Urinary bladder (tissue), 4 donors: ENCODE measurements at places on chromosomes 13 and 19. TPM values are rescaled to one million over a fixed set of nuclear protein-coding genes. Genes with fewer than 3 reads are reported as not detected.

Gene PSG2
- total RNA-seq: not detected

Gene WDR62
- total RNA-seq: 2.3 TPM

Gene KANK3
- total RNA-seq: 8.1 TPM

Gene FCGBP
- 7.7 TPM for total RNA-seq

Gene USHBP1
- 6.0 TPM for total RNA-seq

Gene TEAD2
- 21.1 TPM for total RNA-seq

Gene NOP53
- total RNA-seq: 51.2 TPM

Gene SYNE4
- total RNA-seq: 0.58 TPM

Gene ZNF773
- 13.4 TPM for total RNA-seq

Gene TBXA2R
- total RNA-seq: 1.4 TPM

DNA sequence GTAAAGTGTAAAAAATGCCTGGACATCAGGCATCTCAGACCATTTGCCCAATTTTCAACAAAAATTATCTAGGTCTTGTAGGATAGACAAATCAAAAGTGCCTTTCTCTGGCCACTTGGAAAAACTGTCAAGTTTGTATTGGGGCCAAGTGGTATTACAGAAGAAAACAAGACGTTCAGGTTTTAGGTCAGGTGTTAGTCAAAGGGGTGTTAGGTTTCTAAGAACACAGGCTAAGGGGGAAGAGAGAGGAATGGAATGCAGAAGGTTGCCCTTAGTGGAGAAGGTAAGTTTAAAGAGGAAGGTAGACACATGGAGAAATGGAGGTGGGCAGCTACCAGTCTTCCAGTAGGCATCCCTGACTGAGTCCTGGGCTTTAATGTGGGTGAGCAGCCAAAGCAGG is 19.9 kb upstream of the ZNF561 start:
- DNase-seq: no peak

DNA sequence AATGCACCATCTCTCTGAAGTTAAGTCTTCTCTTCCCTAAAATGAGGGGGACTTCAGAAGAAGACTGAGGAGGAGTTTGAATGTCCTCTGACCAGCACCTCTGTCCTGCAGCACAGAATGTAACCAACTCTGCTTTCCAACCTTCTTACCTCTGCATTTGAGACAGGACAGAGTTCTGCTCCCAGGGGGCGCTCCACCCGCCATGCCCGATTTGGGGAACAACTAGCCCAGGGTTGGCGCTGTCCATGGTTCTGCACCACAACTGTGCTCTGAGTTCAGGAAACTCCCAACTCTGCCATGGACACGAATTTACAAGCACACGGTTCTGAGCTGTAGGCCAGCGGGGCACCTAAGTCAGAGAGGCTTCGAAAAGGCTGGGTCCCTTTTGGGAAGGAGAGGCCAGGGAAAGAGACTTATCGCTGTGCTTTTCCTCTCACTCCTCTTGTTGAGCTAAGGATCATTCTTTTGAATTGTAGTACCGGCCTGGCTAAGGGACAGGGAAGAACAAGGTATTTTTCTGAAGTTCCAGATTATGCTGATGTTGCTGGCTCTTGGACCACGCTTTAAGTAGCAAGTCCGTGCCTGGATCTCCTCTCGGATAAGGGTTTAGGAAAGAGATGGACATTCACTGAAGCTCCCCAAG is 22.2 kb downstream of the SIGLEC5 start:
- DNase-seq: no peak

DNA sequence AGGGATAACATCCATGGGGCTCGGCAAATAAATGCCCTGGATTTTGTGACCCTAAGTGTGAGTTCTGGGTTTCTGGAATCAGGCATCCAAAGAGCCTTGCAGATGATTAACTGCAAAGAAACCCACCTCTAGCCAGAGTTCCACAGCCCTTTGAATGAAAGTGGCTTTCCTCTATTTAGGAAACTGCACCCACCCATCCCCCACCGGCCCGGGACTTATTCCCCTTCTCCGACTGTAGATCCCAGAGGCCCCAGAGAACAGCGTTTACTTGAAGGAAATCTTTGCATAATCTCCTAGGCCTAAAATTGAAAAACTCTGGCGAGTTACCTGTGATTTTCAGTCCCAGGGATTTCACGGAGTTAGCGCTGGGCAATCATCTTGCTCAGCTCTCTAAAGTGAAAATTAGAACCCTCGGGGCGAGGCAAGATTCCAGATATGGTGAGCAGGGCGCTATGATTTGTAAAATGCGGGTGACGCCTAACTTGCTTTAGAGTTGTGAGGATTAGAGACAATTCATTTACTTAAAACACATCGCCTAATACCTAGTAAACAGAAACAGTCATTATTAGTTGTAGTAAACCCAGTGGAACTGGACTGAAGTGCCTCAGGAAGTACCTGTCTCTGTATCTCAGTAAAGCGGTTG is 9.4 kb downstream of the URAD start:
- DNase-seq: no peak

- DNase-seq: no peak
Observed at GRCh38 chr19:47377801-47378200, 28.7 kb downstream of the DHX34 start.

DNA sequence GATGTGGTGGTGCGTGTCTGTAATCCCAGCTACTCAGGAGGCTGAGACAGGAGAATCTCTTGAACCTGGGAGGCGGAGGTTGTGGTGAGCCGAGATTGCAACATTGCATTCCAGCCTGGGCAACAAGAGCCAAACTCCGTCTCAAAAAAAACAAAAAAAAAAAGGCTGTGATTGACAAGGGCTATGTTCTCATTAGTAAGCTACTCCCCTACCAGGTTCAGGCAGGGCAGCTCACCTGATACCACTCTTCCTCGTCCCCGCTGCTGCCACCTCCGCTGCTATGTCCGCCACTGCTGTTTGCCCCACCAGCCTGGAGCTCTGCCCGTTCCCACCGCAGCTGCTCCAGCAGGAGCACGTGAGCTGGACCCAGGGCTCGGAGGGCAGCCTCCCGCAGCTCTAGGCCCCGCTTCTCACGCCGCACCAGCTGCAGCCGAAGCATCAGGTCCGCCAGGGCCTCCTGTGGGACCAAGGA is 9.4 kb downstream of the USHBP1 start:
- DNase-seq: no peak

DNA sequence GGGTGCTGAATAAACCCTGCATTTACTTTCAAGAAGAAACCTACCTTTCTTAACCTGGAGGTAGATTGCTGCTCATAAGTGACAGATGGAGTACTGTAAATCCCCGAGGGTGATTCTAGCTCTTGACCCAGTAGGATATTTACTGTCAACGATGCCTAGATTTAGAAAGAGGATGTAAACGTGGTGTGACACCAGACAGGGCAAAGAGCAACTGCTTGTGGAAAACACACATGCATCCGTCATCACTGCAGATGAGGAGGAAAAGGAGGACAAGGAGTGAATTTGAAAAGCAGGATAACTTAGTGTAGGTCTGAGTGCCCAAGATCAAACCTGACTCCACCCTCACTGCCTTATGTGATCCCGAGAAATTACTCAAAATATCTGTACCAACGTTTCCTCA is 9.8 kb upstream of the CLN5 start:
- DNase-seq: no peak

GRCh38 chr13:37602733-37603381 is 4.3 kb upstream of the POSTN start:
- DNase-seq: no peak

- no peak for DNase-seq
Observed at GRCh38 chr13:29847501-29847983, 2.9 kb downstream of the UBL3 start.

- no peak for DNase-seq
Observed at GRCh38 chr13:51638216-51638871, 54.1 kb downstream of the WDFY2 start.

DNA sequence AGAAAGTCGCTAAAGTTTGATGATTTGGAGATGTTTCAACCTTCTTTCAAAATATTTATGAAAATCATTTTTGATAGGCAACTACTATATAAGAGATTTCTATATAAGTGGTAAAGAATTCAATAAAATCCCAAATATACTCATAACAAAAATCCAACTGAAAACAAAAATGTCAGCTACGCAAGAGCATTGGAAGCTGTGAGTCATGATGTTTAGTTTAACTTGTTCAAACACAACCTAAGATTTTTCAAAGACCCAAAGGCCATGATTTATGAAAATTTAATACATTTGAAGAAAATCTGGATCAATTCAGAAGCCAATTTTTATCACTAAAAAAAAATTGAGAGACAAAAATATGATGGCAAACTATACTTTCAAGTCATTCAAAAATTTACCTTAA is 226.6 kb downstream of the MZT1 start:
- DNase-seq: no peak

- peak; percentile 26 for DNase-seq
Observed at GRCh38 chr19:15779756-15780476, 7.5 kb upstream of the OR10H5 start.
